ENCODE measurements at places on chromosomes 5 and 9.

DNA sequence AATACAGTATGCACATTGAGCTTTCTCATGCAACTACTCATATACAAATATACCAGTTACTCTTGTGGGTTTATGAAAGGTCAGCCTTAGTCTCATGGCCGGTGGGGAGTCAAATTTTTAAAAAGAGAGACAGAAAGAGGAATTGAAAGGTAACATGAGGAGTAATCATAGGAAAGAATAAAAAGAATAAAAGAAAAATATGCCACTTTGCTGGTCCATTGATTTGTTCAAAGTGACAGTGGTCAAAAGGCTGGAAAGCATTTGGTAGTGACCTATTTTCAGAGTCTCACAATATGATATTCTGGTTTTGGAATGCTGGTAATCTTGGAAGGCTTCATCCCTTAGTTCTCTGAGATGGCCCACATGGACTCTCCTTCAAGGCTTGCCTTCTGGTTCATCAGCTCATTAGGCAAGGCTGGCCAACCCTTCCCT lies 67.0 kb downstream of the ZNF366 start:
- no peak for DNase-seq

- DNase-seq, result no peak
Observed at GRCh38 chr5:178458140-178458539, 132.1 kb downstream of the COL23A1 start.

GRCh38 chr9:137534256-137535119 lies 15.7 kb downstream of the PNPLA7 start:
- no peak for DNase-seq

DNA sequence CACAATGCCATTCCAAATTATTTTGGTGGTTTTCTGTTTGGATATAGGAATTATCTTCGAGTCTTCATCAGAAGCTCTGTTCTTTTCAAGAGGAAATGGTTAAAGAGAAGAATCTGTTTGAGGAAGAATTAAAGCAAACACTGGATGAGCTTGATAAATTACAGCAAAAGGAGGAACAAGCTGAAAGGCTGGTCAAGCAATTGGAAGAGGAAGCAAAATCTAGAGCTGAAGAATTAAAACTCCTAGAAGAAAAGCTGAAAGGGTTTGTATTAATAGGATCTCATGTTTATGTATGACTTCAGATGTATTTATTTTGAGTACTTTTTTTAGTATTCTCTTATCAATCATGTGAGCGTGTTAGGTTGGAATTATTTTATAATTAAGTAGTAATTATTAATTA lies 15.0 kb downstream of the HMMR start:
- no peak for DNase-seq

- no peak for DNase-seq
Observed at GRCh38 chr5:72203251-72203845, 96.1 kb downstream of the MAP1B start.

Data from left cardiac atrium (tissue), 4 donors.